ENCODE measurements at places on chromosomes 7 and 10.

GRCh38 chr10:124619802-124620490 lies 124.2 kb downstream of the FAM53B start:
- DNase-seq = no peak

- DNase-seq = no peak
These were observed 34.5 kb downstream of the PPIF start for GRCh38 chr10:79381804-79382221.

DNA sequence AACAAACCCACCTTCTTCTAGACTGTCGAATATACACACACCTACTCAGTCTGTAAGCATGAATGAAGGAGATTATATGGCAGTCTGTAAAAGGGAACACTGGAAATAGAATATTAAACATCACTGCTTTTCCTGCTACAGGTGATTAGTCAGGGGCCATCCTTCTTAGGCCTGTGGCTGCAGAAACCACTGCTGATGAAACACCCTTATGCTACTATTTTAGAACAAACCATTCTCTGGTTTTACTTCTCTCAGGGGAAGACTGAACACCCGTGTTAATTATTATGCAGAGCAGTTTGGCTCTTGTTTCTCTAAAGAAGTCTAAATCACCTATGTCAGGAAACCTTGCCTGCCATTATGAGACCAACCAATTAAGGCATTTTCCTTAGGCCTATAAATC lies 351.1 kb upstream of the KLF6 start:
- peak; percentile 53 for DNase-seq

DNA sequence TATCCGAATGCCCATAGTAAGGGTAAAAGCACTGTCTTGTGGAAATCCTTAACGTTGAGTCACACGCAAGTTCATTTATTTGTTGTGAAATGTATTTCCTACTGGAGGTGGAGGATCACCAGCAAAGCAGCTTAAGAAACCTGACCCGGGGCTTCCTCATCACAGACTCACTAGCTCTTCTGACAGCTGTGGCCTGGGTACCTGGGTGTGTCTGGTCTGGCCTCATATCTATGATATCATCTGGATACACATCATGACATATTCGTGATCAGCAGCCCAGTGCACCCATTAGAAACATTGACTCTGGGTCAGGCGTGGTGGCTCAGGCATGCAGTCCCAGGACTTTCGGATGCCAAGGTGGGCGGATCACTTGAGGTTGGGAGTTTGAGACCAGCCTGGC lies 8.8 kb downstream of the DRGX start:
- DNase-seq = no peak

DNA sequence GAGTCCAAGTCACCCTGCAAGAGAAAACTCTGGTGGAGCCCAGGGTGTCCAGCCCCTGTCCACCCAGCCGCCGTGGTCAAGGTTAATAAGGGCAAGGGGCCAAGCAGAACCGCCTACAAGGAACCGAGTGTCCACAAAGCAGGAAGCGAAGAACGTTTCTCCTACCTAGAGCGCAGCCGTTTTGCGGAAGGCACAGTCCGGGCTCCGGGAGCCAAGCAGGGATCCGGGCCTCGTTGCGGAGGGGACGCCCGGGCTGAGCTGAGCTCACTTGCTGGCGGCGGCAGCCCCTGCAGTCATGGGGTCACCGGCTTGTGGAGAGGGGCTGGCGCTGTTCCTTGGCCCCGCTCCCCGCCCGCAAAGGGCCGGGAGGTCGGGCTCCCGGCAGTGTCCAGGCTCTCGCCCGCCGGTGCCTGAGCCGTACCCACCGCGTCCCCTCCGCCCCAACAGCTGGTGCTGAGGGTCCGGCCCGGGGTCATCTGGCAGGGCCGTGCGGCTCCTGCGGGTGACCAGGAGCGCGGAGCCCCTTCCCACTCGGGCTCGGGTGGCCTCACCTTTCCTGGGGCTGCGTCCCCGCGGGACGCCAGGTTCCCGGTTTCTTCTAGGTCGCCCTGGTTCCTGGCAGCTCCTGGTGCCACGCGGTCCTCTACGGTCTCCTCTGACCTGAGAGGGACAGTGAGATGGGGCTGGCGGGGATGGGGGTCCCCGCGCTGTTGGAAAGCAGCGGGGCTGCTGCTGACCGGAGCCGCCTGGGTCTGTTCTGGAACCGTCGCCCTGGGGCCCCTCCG lies 14.0 kb upstream of the ZNF273 start:
- peak; percentile 40 for DNase-seq

DNA sequence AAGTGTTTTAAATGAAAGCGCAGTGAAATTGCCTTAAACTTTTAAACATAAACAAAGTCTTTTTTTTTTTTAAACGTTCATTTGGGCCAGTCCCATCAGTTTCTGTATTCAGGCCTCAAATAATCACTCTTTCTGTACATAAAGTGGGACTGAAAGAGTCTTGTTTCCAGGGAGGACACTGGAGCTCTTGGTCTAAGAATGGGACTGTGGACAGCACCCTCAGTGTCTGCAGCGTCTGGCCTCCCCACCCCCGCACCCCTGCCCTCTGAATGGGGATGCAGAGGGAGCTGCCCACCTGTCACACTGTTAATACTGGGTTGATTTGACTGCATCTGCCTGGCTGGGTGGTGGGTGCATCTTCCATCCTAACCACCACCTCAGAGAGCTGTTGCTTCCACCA lies 5.2 kb downstream of the ZNF365 start:
- DNase-seq = no peak

- DNase-seq = no peak
These were observed 368.4 kb downstream of the ARL4A start for GRCh38 chr7:13055732-13056368.

DNA sequence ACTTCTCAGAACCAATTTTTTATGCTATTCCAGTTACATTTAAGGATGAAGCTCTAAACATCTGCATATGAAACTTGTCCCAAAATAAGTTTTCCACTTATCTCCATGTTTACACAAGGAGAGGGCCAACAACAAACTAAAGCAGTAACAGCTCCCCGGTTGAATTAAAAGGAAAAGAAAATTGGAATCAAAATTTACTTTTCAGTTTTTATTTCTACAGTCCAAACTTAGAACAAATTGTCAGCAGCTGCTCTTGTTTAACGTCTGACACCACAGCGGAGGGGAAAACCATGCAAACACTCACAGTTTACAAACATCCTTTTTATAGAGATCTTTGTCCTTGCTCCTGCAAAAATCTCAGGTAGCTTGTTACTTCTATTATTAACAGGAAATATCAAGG lies 101.3 kb downstream of the COL28A1 start:
- no peak for DNase-seq

- DNase-seq = no peak
These were observed 16.6 kb downstream of the BAG3 start for GRCh38 chr10:119667562-119668328.

GRCh38 chr10:8112230-8112905 lies 57.9 kb downstream of the GATA3 start:
- DNase-seq = no peak

DNA sequence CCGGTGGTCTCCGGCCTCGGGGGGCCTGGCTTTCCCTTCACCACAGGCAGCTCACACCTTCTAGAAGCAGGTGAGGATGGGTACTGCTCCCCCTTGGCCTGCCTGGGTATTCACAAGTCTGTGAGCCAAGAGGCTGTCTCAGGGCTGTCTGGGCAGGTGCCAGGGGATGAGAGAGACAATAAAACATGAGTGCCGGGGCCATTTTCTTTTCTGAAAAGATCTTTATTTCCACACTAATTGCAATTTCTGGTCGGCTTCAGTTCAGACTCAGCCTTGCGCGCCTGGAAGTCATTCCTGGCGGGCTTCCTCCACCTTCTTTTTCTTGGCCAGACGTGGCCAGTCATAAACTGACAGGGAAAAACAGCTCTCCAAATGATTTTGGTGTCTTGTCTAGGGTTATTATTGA lies 171.2 kb downstream of the ARHGAP12 start:
- no peak for DNase-seq

DNA sequence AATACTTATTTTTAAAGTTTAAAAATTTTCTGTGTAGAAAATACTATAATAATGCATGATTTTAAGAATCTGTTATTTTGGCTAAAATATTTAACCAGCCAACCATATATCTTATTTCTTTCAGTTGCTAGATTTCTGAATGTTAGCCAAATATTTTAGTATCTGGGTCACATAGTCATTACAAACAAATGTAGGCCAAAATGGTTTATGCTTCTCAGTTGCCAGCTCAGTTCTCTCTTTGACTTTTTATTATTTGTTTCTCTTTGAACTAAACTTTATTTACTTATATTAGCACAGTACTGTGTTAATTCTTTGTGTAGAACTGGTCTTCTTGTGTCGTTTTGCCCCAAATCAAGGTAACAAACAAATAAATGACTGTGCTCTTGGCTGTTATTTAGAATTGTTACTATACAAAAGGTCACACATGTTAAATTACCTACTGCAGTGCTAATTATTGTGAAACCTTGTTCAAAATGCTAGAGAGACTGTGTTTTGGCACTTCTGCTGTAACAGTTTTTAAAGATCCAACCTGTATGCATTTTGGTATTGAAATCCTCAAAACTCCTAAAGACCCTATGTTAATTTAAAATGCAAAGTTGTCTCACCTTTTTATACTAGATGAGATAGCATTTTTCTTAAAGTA lies 39.8 kb downstream of the ZEB1 start:
- no peak for DNase-seq

DNA sequence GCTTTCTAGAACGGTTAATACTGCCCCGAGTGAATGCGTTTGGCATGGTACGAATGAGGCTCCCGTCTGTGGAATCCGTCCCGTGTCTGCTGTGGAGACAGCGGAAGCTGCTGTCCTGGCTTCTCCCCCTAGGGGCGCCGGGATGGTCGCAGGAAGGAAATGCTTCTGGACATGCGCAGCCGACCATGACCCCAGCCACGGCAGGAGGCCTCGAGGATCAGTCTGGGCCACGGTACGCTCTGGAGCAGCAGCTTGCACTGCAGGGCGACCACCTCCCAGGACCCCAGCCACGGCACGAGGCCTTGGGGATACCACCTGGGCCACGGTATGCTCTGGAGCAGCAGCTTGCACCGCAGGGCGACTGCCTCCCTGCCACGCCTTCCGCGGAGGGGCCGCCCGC lies 107.9 kb downstream of the CYTH3 start:
- DNase-seq = no peak

GRCh38 chr10:73867871-73868631 lies 6.3 kb downstream of the CAMK2G start:
- DNase-seq = no peak

GRCh38 chr7:923108-924041 lies 31.1 kb downstream of the ADAP1 start:
- peak; percentile 91 for DNase-seq

GRCh38 chr7:145263886-145264285 lies 428.0 kb upstream of the TPK1 start:
- DNase-seq = no peak

- DNase-seq = no peak
These were observed 28.1 kb downstream of the COL13A1 start for GRCh38 chr10:69829775-69830174.

- no peak for DNase-seq
These were observed 410.5 kb downstream of the PAXIP1 start for GRCh38 chr7:154592388-154592787.

DNA sequence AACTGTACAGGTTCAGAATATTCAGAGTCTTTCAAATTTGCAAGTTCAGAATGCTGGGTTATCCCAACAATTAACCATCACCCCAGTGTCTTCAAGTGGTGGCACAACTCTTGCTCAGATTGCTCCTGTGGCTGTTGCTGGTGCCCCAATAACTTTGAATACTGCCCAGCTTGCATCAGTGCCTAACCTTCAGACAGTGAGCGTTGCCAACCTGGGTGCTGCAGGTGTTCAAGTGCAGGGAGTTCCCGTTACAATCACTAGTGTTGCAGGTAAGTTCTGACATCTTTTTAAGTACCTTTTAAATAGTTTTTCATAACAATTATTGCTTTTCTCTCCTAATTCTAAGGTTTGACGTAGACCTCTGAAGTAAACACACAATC lies 2.7 kb downstream of the SP4 start:
- no peak for DNase-seq

DNA sequence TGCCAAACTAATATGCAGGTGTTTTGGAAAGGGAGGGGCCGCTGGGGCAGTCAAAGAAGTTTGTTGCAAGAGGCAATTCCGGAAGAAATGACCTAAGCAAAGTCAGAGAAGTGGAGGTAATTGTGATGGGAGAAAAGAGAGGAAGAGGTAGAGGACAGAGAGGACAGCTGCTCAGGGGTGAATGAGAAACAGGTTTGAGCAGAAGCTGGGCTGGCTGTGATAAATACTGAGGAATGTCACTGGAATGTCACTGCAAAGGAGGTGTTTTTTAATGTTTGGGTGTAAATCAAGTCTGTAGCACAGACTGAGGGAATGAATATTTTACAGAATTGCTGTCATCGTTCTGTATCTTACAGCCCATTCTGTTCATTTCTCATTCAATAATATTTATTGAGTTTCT lies 207.2 kb downstream of the DPP6 start:
- DNase-seq = no peak

GRCh38 chr7:121329191-121330052 lies 622 bp downstream of the WNT16 start:
- DNase-seq = peak; percentile 68

GRCh38 chr7:3056234-3057065 lies 12.8 kb upstream of the CARD11 start:
- DNase-seq = no peak

GRCh38 chr10:63013755-63014154 lies 119.4 kb upstream of the NRBF2 start:
- no peak for DNase-seq

GRCh38 chr7:121178869-121179497 lies 149.8 kb upstream of the WNT16 start:
- peak; percentile 8 for DNase-seq

GRCh38 chr7:20199015-20199737 lies 18.0 kb downstream of the MACC1 start:
- peak; percentile 41 for DNase-seq

GRCh38 chr7:6530626-6531491 lies 20.4 kb downstream of the GRID2IP start:
- peak; percentile 82 for DNase-seq

GRCh38 chr7:96708872-96709271 lies 774 bp downstream of the SEM1 start:
- DNase-seq = no peak

DNA sequence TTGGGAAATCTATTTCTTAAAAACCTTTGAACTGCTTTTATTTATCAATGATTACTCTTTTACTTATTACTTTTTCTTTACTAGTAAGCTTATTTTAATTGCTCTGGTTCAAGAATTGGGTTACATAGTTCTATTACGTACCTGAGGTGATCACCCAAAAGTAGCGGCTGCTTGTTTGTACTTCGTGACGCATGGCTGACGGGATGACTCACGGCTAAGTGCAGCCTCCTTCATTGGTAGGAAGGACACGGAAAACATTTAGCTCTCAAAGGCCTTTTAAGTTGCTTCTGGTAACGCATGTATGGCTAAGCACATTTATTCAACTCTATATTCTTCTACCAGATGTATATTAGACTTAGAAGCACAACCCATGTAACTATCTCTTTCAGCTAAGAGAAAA lies 285.8 kb upstream of the SP4 start:
- no peak for DNase-seq
